ENCODE measurements at places on chromosomes 12 and 14.

DNA sequence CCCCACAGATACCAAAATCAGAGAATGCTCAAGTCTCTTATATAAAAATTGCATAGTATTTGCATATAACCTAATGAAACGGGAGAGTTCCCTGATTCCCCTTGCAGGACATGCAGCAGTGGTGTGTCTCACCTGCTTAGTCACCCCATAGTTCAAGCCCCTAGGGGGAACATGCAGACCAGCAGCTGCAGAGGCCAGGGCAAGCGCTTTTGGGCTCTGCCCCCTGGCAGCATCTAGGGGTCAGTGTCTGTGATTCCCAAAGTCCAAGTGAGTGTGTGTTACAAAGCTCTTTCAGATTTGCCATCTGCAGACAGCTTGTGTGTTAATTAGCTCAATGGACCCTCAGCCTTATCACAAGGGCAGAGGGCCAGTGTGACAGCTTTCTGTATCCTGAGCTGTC is 110.1 kb downstream of the DNAI7 start:
- no peak overlapping the region for H3K4me3 ChIP-seq
- no peaks in the 10 kb centered on the region for H3K27me3 ChIP-seq
- H3K36me3 ChIP-seq, result no peaks in the 10 kb centered on the region

GRCh38 chr12:3772380-3772779 is 19.5 kb upstream of the CRACR2A start:
- no peaks in the 10 kb centered on the region for H3K36me3 ChIP-seq
- H3K4me1 ChIP-seq, result no peaks in the 10 kb centered on the region
- H3K27ac ChIP-seq, result no peak overlapping the region
- H3K27me3 ChIP-seq, result no peaks in the 10 kb centered on the region

- no peak overlapping the region for H3K27ac ChIP-seq
- H3K36me3 ChIP-seq, result peaks cover 38% of the 10 kb centered on the region
- no peak overlapping the region for H3K4me3 ChIP-seq
- peak; percentile 78 for DNase-seq
- H3K4me1 ChIP-seq, result no peaks in the 10 kb centered on the region
- H3K27me3 ChIP-seq, result no peaks in the 10 kb centered on the region
Observed at GRCh38 chr12:109949089-109949488, 47.1 kb downstream of the GIT2 start.

DNA sequence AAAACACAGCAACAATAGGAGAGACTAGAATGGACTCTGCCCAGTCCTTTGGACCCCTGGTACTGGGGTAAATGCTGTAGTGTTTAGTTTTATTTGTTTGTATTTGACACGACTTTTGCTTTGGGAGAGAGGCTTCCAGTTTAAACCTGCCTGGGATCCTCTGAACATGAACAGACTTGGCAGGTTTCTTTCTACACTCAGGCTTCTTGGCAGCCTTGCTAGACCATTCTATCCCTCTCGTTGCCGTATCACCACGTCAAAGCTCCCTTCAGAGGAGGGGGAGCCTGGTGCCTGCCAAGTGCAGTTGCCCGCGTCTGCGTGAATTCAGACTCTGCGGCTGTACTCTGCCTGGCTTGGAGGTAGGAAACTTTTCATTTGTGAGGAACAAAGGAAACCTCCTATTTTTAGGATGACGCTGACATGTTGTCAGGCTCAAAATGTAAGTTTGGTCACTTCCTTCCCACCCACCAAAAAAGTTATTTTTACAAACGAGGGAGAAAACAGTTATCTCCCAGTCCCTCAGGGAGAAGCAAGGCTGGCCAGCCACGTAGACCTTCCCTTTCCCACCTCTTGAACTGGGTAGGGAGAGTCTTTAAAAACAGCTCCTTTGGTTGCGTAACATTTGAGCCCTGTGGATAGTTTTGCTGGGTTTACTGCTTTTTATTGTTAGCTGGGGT is 25.9 kb downstream of the CD9 start:
- no peak overlapping the region for H3K27ac ChIP-seq
- no peaks in the 10 kb centered on the region for H3K27me3 ChIP-seq
- peaks cover 67% of the 10 kb centered on the region for H3K36me3 ChIP-seq
- peaks cover 44% of the 10 kb centered on the region for H3K4me1 ChIP-seq

GRCh38 chr12:7642876-7643309 is 22.8 kb downstream of the APOBEC1 start:
- no peak overlapping the region for H3K4me3 ChIP-seq
- H3K36me3 ChIP-seq, result no peaks in the 10 kb centered on the region
- no peak overlapping the region for H3K27ac ChIP-seq
- H3K4me1 ChIP-seq, result peaks cover 2% of the 10 kb centered on the region

GRCh38 chr12:131153956-131154355 is 200.2 kb downstream of the ADGRD1 start:
- no peaks in the 10 kb centered on the region for H3K36me3 ChIP-seq
- H3K27ac ChIP-seq, result no peak overlapping the region
- no peaks in the 10 kb centered on the region for H3K27me3 ChIP-seq
- H3K4me3 ChIP-seq, result no peak overlapping the region

DNA sequence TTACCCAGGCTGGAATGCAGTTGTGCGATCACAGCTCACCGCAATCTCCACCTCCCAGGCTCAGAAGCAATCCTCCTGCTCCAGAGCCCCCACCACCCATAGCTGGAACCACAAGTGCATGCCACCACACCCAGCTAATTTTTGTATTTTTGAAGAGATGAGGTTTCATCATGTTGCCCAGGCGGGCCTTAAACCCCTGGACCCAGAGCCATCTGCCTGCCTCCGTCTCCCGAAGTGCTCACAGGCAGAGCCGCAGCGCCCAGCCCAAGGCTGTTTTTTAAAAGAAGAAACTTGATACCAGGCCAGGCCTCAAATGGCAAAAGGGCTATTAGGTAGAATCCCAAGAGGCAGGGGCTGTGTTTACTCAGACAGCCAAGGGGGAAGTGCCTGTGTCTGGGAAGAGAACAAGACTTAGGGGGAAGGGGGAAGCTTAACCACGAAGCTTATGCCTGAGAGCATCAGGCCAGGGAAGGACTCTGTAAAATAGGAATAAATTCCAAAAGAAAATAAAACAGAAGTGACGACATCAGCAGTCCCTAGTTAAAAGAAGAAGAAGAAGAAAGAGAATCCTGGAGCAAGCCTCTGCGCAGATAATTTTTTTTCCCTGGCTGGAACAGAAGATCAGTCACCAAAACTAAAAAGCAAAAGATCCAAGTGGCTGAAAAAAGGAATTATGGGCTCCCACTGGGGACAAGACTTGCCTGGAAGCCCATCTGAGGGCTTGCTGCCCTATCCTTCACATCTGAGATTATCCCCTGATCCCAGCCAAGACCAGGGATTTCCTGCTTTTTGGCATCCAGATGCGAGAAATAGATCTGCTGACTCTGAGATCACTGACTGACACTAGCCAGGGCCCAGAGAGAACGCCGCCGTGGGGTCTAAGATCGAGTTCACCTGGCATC is 170.5 kb downstream of the NDUFA12 start:
- no peaks in the 10 kb centered on the region for H3K36me3 ChIP-seq
- H3K4me1 ChIP-seq, result peaks cover 20% of the 10 kb centered on the region
- DNase-seq, result peak; percentile 21

- no peaks in the 10 kb centered on the region for H3K27me3 ChIP-seq
- peaks cover 22% of the 10 kb centered on the region for H3K4me1 ChIP-seq
- H3K36me3 ChIP-seq, result peaks cover 44% of the 10 kb centered on the region
- peak overlapping the region; percentile 54 for H3K27ac ChIP-seq
- H3K4me3 ChIP-seq, result no peak overlapping the region
Observed at GRCh38 chr14:23071921-23072539, 14.7 kb upstream of the CDH24 start.

GRCh38 chr14:85618978-85619377 is 89.0 kb downstream of the FLRT2 start:
- no peak overlapping the region for H3K4me3 ChIP-seq
- H3K4me1 ChIP-seq, result peaks cover 10% of the 10 kb centered on the region
- DNase-seq, result no peak
- H3K27me3 ChIP-seq, result no peaks in the 10 kb centered on the region

GRCh38 chr12:54053003-54053750 is 458 bp upstream of the HOXC4 start:
- H3K27me3 ChIP-seq, result peaks cover 84% of the 10 kb centered on the region
- no peak overlapping the region for H3K4me3 ChIP-seq
- no peaks in the 10 kb centered on the region for H3K4me1 ChIP-seq
- H3K36me3 ChIP-seq, result no peaks in the 10 kb centered on the region
- no peak for DNase-seq
- no peak overlapping the region for H3K27ac ChIP-seq

GRCh38 chr12:64621257-64621942 is 11.1 kb downstream of the RASSF3 start:
- H3K27ac ChIP-seq, result no peak overlapping the region
- no peaks in the 10 kb centered on the region for H3K36me3 ChIP-seq
- H3K27me3 ChIP-seq, result no peaks in the 10 kb centered on the region
- H3K4me3 ChIP-seq, result no peak overlapping the region

DNA sequence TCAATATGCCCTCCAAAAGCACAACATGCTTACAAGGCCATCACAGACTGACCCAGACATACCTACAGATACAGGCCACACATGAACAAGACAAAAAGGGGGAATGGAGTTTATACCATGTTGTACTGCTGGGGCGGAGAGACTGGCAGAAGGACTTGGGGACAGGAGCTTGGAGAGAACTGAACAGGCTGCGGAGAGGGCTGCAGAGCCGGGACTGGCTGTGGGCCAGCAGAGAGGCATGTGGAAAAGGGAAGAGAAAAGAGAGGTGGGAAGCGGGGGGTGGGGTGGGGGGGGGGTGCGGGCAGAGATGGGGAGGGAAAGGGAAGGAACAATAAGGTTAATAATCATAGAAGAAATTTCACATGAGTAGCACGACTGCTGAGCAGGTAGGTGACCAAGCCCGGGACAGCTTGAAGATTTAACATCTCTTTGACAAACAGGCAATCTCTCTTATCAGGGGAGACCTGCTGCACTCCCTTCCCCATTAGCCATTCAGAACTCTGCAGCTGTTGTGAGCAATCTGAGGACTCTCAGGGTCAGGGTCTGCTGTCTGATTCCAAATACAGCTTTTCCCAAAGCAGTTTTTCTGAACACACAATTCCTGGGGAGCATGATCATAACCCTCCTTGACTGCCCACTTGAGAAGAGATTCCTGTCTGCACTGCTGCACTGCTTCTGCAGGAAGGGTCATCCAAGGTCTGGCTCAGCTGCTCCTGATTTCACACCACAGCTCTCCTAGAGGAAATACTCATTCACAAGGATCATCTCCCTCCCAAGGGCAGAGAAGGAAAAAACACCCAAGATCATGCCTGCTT is 21.6 kb upstream of the STAC3 start:
- DNase-seq, result no peak
- no peaks in the 10 kb centered on the region for H3K27me3 ChIP-seq
- peaks cover 11% of the 10 kb centered on the region for H3K36me3 ChIP-seq
- H3K27ac ChIP-seq, result no peak overlapping the region

DNA sequence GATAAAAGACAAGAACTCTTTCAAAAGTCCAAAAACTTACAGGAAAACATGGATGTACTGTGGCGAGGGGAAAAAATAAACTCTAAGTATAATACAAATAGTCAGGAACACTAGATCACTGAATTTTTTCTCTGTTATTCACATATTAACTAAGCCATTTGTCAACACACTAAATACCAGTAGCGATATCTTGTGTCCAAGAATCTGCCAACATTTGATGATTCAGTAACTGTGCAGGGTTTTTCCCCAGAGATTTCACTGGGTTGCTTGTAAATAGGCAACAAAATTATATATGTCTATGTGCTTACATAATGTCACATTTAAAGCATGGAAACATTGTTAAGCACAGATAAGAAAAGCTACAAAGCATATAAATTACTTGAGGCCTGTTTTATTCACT is 205.9 kb downstream of the KIF21A start:
- DNase-seq, result peak; percentile 65
- H3K4me1 ChIP-seq, result no peaks in the 10 kb centered on the region
- no peak overlapping the region for H3K27ac ChIP-seq

DNA sequence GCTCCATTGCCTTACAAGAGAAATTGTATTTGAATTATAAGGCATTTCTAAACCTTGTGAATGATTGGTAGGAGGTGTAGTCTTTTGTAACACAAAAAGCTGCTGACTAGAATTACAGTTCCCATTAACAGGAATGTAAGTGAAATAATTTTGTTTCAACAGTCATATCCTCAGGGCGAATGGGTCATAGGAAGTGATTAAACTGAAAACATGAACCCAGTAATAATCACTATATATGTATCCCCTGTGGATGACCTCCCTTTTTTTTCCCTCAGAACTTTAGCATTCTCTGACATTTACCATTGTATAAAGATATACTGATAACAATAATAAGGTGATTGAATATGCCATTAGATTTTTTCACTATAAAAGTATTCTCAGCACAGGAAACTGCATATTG is 312.3 kb downstream of the ATP23 start:
- no peaks in the 10 kb centered on the region for H3K27me3 ChIP-seq
- H3K27ac ChIP-seq, result no peak overlapping the region
- DNase-seq, result no peak
- H3K4me3 ChIP-seq, result no peak overlapping the region

- peak overlapping the region; percentile 20 for H3K4me3 ChIP-seq
- H3K36me3 ChIP-seq, result peaks cover 8% of the 10 kb centered on the region
- peak overlapping the region; percentile 22 for H3K27ac ChIP-seq
- no peaks in the 10 kb centered on the region for H3K27me3 ChIP-seq
- peaks cover 7% of the 10 kb centered on the region for H3K4me1 ChIP-seq
- peak; percentile 83 for DNase-seq
Observed at GRCh38 chr12:46373301-46374296, 1.0 kb upstream of the SLC38A2 start.

DNA sequence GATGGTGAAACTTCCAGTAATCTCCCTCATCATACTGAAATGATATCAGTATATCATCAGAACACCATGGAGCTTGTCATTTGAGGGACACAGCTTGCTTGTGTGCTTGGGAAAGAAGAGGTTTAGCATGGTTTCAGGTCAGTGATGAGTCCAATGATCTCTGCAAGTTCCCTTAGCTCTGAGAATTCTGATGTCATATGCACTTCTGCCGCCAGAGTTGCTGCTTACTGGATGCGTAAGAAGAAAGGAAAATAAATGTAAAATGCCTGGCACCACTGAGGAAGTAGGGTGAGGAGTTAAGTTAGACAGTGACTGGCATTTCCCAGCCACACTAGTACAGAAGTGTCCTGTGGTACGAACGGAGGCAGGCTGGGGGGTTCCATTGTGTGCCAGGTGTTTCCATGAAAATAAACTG is 22.6 kb downstream of the PRKCH start:
- H3K4me3 ChIP-seq, result no peak overlapping the region
- H3K36me3 ChIP-seq, result no peaks in the 10 kb centered on the region
- H3K4me1 ChIP-seq, result peaks cover 35% of the 10 kb centered on the region

DNA sequence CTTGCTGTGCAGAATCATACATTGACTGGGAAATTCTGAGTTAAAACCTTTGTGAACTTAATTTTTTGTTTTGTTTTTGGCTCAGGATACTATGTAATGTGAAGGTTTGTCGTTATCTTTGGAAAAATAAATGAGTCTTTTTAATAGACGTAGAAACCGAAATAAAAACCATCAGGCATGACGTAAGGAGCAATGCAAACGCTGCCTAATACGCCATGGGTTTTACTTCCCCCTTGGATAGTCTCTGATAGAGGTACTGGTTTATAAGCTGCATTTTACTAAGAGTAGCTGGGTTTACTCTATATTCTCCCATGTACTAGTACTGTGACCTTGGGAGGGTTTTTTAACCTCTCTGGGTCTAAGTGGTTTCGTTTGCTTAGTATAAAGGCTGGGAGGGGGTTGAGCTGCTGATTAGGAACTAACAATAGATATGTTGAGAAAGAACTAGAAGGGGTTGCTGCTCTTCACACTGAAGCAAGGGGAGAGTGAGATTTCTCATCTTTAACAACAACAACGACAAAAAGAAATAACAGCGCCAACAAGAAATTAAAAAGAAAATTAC is 66.8 kb upstream of the SLCO1C1 start:
- H3K27ac ChIP-seq, result no peak overlapping the region
- no peaks in the 10 kb centered on the region for H3K4me1 ChIP-seq
- H3K4me3 ChIP-seq, result no peak overlapping the region
- no peaks in the 10 kb centered on the region for H3K27me3 ChIP-seq
- no peak for DNase-seq
- peaks cover 2% of the 10 kb centered on the region for H3K36me3 ChIP-seq

Measured in trophoblast cell (in vitro differentiated cells and primary cell).